ENCODE measurements at places on chromosomes 3 and 15.

DNA sequence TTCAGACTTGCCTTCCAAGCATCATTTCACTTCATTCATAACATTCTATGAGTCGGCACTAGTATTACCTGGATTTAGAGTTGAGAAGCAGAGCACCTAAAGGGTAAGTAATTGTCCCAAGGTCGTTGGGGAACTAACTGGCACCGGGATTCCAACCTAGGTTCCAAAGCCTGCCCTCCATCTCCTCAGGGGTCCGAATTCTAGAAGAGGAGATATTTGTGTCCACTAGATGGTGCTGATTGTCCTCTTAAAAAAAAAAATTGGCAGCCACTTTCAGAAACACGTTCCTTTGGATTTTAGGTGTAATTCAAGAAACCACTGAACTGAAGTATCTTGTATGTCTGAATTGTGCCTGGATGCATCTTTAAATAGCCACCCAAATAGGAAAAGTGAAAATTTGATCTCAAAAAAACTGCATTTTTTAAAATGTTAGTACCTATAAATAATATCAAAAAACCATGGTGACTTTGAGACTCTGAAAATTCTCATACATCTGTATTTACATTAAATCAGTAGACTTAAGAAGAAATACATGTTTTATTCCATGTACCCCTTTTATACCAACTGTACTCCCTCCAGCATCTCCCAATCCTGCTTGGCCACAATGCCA is 3.9 kb upstream of the FSIP1 start:
- peak; percentile 70 for DNase-seq

DNA sequence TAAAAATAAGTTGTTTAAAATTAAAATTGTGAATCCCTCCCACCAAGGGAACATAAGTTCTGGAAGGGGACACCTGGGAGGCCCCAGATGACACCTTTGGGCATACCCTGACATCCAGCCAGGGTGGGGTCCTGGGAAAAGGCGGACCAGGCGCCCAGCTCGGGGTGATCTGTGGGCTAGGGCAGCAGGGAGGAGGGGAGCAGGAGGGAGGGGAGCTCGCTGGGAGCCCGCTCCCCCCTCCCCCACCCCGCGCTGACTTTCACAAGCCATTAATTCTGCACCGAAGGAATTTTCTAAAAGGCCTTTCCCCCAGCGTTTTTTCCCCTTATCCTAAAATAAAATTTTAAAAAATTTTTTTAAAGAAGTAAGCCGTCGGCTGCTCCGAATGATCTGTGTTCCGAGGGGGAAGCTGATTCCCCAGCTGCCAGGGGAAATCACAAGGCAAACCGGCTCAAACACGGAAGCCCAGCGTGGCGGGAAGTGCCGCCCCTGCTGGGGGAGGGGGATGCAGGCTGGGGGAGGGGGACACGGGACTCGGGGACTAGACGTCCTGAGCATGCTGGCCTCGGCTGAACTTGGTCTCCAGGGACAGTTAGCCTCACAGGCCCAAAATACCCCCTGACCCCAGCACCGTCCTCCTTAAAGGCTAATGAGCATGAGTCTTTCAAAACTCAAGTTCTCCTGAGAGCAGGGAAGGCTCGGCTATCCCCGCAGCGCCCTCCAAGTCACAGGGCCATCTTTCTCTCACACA is 13.9 kb downstream of the PLXND1 start:
- DNase-seq = no peak

DNA sequence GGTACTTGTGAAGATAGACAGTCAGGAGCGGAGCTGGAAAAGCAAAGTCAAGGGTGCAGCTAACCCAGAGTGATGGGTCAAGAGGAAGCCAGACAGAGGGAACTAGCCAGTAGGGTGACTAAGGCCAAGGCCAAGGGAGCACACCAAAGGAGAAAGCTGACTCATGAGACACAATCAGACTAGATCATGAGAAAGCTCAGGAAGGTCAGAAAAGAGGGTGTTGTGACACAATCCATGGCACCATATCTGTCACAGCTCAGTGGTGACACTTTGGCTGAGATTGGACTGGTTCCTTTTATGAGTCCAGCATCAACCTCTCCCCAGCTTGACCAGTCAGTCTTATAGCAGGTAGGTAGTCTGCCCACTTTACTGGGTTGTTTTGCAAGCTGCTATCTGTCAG is 22.2 kb downstream of the P2RY1 start:
- peak; percentile 31 for DNase-seq

DNA sequence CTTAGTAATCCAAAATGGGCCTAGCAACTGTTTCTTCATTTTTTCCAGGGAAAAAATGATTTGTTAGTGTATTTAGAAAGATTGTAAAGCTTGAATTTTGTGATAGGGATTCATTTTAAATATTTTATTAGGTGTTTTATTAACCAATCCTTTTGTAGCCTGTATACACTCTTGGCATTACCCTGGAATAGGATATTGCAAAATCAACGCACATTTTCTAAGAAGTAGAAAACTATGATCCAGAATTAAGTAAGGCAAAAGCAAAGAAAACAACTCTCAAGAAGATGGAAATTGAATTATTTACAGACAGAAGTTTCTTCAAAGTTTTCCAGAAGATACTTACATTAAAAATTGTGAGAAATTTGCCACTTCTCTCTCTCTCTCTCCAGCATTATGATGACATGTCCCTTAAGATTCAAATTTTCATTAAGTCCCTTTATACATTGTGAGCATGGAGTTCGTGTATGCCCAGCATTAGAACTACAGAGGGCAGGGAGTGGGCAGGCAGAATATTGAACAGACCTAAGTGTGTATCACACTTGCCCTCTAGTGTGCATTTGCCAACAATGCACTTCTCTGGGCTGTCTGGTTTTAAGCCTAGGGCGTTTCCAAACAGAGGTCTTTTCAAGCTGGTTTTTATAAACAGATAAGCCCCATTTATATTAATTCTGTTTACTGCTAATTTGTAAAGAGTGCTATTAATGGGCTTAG is 28.5 kb upstream of the CMSS1 start:
- DNase-seq = peak; percentile 69

DNA sequence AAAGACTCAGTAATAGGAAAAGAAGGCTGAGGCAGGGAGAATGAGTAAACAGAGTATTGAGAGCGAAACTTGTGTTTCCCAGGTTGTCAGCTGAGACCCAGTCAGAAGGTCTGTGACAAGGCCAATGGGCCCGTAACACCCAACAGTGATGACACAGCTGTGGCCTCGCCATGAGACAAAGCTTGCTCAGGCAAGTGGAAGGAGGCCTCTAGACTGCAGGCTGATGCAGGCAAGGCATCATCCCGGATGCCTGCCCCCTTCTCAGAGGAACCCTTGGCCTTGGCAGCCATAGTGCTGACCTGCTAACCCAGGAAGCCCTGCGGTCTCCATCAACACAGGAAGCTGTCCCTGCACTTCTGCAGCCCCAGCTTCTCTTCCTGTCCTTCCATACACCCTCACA is 15.4 kb downstream of the RAB6B start:
- DNase-seq = no peak

GRCh38 chr15:79640206-79640605 is 208.1 kb downstream of the MINAR1 start:
- DNase-seq = peak; percentile 94

DNA sequence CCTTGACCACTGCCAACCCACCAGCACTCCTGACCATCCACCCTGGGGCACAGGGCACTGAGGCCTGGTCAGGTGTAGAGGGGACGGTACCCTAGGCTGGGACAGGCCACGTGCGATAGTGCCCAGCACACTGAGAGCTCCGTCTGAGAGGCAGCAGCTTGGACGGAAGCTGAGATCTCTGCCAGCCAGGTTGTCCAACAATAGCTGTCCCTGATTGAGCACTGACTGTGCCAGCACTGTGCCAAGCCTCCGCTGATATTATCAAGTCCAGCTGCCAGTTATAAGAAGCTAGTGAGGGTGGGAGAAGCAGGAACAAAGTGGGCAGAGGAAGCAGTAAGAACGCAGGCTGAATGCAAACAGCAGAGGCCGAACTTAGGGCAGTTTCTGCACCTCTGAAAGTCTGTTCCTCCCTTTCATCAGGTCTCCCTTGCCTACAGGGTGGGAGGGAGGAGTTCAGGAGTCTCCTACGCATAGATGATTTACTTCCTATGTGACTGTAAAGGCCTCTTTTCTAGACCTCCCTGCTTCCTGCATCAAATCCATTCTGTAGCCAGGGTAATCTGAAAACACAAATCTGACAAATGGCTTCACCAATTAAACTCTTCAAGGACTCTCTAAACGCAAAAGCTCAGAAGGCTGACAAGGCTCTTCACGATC is 29.7 kb downstream of the MRPS11 start:
- no peak for DNase-seq

GRCh38 chr3:140736863-140737460 is 59.1 kb downstream of the TRIM42 start:
- peak; percentile 62 for DNase-seq

DNA sequence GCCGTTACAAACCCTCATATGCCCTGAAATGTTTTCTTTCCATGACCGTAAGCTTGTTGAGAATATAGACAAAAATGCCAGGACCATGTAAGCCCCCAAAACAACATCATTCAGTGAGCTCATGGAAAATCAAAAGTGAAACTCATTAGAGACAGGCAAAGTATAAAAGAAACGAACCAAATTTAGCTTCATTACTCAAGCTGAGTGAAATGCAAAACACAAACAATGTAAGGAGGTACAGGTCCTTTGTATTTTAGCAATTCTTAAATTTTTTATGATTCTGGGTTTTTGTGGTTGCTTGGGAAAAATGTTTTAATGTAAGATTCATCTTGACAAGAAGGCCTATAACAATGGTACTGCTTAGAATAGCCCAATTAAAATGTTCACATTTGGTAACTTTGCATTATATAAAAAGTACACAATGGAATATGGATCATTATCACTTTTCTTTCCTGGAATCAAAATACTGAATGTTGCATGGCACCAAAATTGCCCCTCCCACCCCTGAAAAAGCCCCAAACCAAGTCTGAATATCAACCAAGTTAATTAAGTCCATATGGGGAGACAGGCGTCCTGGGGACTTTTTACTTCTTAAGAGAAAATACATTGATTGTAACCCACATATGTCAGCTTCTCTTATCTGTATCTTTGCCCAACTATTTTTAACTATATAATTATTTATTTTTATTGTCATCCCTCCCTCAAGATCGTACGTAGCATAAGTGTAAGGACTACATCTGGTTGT is 247.7 kb upstream of the CDIN1 start:
- DNase-seq = no peak

GRCh38 chr3:104519068-104519467 is 847.6 kb upstream of the ALCAM start:
- DNase-seq = no peak

DNA sequence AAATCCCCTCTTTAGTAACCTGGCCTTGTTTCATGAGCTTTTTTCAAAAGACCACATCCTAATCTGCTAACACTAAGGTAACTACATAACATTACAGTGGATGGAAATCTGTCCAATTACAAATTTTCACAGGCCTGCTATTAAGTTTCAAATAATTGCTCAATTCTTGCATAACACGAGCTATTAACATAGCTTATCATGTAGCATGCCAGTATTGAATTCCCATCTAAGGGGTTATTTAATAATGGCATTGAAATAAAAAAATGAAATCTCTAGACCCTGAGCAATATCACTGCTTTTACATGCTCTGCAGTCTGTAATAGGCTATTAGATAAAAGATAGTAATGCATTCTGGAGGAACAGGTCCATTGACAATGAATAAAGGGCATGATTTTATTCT is 748.3 kb upstream of the NECTIN3 start:
- DNase-seq = no peak

DNA sequence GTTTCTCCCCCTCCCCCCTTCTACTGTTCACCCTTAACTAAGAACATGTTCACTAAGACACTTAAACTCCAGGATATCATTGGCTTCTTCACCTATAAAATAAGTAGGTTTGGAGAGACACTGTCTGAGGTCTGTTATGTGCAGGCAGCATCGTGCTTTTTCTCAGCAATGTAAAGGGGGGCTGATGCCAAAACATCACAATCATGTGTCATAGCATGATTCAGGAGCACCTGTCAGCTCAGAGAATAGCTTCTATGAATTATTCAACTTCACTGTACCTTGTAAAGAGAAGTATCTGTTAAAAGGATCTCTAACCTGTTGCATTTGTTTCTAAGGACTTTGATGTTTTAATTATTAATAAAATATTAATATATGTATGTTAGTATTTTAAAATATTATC is 211.4 kb upstream of the EPHA3 start:
- DNase-seq = peak; percentile 8

- DNase-seq = peak; percentile 37
Observed at GRCh38 chr3:57918123-57918837, 89.9 kb upstream of the FLNB start.

DNA sequence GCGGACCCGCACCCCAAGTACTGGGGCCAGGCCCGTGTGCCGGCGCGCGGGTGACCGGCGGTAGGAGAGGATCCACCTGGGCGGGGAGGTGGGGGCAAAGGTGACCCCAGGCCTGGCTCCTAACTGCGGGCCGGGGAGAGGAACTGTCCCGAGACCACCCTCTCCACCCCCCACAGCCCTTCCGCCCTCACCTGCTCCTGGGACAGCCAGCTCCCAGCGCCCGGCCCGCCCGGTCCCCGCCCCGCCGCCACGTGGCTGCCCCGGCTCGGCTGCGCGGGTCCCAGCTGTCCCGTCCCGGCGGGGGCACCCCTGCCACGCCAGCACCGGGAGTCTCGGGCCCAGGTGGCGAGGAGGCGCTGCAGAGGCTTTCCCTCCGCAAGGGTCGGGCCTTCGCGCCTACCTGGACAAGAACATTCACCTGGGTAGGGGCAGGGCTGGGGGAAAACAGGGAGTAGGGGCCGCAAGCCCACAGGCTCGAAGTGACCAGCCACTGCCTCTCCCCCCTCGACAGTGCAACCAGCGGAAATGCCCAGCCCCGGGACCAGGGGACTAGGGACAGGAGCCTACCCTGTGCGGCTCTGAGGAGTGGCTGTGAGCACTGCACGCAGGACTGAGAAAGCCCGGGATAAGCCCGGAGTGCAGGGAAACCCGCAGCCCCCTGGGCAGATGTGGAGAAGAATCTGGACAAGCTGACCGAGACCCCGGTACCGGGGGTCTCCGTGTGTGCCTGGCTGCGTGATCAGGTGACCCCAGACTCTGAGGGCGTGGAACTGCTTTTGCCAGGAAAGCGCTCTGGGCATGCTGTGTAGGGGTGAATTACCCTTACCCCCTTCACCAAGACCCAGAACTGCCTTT is at the start of gene SLC12A8:
SLC12A8 (minus strand) TSS at position 240 of the 855 bp plus-strand sequence. CDS start 1,399 bp downstream, outside the sequence.
- peak; percentile 47 for DNase-seq

- DNase-seq = no peak
Observed at GRCh38 chr15:82165948-82166376, 96.6 kb downstream of the EFL1 start.

DNA sequence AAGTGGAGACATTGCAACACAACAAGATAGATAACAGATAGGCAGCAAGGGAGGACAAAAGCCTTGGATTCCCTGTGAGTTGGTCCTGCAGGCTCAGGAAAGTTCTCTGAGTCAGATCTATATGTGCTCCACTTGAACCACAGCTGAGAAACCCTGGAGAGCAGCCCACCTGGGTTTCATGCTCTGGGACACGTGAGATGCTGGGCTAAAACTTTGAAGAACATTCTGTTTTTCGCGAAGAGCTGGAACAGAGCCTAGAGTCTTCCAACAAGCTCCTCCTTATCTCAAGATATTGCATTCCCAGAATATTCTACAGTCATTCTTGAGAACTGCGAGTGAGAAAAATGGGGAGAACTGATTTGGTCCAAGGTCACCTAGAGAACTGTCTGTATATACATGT is 583.0 kb upstream of the ROBO1 start:
- DNase-seq = no peak

GRCh38 chr3:40679290-40679689 is 154.5 kb downstream of the ZNF621 start:
- no peak for DNase-seq

- DNase-seq = no peak
Observed at GRCh38 chr3:149400645-149401044, 23.2 kb upstream of the TM4SF1 start.

Data from kidney tubule cell (primary cell).